HuH-7 (cell line): ENCODE measurements at places on chromosomes 12 and 14.

- no peak for DNase-seq
These were observed 92.9 kb upstream of the DIO2 start for GRCh38 chr14:80304125-80304766.

GRCh38 chr12:55712700-55713415 is 3.0 kb upstream of the BLOC1S1 start:
- no peak for DNase-seq

DNA sequence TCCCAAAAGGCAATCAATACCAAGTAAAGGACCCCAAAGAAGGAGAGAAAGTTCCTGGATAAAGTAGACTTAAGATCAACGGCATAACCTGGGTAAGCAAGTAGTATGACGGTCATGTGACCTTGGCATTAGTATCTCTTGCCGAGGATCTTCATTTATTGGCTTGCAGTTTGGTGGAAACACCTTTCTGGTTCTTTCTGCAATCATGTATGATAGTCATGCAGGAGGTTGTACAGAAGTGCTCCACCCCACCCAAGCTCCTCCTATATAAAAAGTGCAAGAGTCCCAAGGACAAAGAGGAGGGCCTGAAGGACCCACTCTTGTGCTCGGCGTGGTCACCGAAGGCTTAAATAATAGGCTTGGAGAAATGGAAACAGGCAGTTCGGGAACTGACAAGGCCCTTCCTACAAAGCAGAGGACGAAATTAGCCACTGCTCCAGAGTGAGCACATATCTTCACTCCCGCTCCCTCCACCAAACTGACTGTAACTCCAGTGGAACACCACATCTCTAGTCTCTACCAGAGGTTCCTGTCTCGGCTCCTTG is 750 bp downstream of the CS start:
- no peak for DNase-seq

DNA sequence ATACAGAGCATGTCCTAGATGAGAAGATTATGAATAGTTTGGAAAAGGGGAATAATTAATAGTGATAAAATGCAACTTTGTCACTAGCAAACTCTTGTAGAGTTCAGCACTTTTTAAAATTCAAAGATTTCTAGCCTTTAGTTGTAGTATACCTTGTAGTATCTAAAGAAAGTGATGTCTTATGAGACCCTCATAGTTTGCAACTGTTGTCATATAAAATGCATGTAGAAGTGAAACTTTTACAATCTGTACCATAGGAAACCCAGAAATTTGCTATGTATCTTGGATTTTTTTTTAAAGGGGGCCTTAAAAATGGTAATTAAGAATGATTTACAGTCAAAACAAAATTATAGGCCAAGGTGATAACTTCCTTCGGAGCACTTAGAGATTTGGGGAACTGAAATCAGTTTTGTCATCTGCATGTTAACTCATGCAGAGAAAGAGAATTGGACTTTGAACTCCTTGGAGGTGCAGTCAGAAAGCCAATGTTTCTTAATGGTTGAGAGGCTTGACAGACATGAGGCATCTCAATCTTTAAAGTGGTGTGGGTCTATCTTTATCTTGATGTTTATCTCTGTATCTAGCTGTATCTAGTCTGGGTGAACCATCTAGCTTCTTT is 1.3 kb downstream of the LRRK2 start:
- DNase-seq: no peak

- DNase-seq: peak; percentile 47
These were observed 165.4 kb downstream of the DERA start for GRCh38 chr12:16076557-16076956.

- DNase-seq: peak; percentile 73
These were observed 54.7 kb downstream of the ATG14 start for GRCh38 chr14:55356913-55357312.

- DNase-seq: no peak
These were observed 1073.2 kb downstream of the TMTC2 start for GRCh38 chr12:83759906-83760305.

DNA sequence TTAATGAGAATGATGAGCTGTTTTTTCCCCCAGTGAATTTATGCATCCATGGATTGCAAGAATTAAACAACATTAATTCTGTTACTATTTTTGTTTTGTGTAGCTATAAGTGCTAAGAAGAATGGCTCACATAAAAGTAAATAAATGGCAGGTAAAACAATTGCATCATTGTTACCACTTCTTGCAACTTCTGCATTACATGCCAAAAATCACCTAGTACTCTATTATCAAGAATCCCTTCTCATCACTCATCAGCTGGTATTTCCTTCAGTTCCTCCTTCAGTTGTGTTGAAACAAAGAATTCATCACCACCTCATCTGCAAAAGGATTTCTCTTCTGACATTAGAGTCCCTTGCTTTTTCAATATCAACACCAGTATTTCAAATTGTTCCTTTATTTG is 773 bp downstream of the A2M start:
- DNase-seq: no peak

DNA sequence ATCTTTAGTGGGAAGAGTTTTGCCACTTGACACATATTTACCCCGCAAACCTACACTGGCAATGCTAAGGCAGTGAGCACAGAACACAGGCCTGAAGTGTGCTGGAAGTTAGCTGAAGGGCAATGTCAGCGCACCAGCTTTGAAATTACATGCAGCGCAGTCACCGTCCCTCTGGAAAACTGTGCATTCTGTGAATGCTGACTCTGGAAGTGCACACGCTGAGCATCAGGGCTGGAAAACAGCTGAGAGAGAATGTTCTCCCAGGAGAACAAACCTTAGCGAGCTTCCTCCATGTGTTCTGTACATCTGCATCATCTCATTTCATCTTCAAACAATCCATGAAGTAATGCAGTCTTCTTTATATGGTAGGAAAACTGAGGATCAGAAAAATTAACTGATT is 448.2 kb downstream of the NRXN3 start:
- no peak for DNase-seq

- DNase-seq: no peak
These were observed 7.3 kb downstream of the JAG2 start for GRCh38 chr14:105161309-105161708.

- no peak for DNase-seq
These were observed 24.3 kb downstream of the UBR7 start for GRCh38 chr14:93231129-93231979.
